ENCODE measurements at places on chromosomes 1 and 21. TPM values are rescaled to one million over a fixed set of nuclear protein-coding genes. Genes with fewer than 3 reads are reported as not detected.

DNA sequence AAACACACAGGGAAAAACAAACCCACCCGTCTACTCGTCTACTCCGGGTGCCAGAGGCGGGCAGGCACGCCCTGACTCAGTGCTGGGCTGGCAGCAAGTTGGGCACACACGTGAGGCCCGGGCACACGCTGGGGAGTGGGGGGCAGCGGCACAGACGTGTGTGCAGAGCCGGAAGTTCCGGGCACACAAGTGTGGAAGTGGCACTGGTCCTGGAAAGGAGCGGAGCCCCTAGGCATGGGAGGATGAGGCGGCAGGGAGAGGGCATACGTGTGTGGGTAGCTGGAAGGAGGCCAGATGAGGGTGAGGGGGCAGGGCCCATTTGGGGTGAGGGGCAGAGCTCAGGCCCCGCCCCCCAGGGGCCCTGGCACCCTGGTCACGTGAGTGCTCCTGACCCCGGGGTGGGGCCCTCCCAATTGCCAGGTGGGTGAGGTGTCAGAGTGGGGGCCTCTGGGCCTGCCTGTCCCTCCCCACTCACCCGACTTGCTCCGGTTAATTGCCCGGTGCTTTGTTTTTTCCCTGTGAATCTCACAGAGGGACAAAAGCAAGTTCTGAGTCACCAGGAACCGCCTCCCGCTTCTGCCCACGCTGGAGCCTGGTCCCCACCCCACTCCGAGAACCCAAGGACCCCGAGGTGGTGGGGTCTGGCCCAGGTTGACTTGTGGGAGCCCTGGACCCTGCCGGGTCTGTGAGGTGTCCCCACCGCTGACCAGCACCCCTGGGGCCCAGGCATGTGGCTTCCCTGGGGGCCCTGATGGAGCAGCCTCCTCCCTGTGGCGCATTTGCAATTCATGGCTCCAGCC, 104.8 kb upstream of the CASZ1 start:
- DNase-seq: no peak

- DNase-seq: no peak
Observed at GRCh38 chr1:30125021-30125820, 598.2 kb downstream of the MATN1 start.

DNA sequence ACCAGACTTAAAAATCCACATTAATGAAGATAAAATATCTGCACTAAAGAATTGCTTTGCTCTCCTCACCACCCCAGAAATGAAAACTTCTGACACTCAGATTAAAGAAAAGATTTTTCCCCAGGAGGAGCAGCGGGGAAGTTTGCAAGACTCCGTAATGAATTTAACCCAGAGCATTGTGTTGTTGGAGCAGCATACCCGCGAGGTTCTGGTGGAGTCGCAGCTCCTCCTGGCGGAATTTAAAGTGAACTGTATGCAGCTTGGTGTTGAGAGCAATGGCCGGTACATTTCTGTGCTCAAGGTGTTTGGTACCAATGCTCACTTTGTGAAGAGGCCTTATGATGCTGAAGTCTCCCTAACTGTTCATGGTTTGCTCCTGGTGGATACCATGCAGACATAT, 46.4 kb downstream of the VPS13D start:
- DNase-seq: no peak

GBP5 gene
- under 0.01 TPM for total RNA-seq

PCAT6 gene
- not detected for total RNA-seq
